Neural crest cell (in vitro differentiated cells): ENCODE measurements at places on chromosomes 2 and 18.

DNA sequence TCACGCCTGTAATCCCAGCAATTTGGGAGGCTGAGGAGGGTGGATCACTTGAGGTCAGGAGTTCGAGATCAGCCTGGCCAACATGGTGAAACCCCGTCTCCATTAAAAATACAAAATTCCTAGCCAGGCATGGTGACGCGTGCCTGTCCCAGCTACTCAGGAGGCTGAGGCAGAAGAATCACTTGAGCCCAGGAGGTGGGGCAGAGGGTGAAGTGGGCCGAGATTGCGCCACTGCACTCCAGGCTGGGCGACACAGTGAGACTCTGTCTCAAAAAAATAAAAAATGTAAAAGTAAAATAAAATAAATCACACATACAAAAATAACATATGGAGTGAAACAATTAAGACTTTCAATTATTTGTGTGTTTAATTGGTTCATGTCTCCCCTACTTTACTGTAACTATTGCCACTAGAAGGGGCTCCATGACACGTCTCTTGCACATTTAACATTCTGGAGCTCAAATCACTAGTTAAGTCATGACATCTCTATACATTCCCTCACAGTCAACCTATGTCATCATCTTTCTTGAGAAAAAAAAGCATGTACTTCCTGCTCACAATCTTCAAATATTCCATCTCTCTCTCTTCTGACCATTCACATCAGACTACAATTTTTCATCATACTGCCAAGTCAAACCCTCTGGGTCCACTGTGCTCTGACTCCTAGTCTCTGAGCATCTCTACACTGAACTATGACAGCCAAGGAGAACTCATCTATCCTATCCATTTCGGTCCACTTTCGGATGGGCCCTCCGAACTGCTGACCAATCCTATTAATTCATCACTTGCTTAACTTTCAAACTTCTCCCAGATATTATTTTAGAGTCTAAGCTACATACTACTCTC, 6.7 kb downstream of the GFPT1 start:
- no peak for DNase-seq

DNA sequence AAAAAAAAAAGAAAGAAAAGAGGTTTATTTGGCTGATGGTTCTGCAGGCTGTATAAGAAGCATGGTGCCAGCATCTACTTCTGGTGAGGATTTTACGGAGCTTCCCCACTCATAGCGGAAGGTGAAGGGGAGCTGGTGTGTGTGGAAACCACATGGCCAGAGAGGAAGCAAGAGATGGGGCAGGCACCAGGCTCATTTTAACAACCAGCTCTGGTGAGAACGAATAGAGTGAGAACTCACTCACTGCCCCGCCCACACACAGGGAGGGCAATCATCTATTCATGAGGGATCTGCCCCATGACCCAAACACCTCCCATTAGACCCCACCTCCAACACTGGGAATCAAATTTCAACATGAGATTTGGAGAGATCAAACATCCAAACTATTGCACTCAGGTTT, 68.5 kb downstream of the MOGAT1 start:
- no peak for DNase-seq

DNA sequence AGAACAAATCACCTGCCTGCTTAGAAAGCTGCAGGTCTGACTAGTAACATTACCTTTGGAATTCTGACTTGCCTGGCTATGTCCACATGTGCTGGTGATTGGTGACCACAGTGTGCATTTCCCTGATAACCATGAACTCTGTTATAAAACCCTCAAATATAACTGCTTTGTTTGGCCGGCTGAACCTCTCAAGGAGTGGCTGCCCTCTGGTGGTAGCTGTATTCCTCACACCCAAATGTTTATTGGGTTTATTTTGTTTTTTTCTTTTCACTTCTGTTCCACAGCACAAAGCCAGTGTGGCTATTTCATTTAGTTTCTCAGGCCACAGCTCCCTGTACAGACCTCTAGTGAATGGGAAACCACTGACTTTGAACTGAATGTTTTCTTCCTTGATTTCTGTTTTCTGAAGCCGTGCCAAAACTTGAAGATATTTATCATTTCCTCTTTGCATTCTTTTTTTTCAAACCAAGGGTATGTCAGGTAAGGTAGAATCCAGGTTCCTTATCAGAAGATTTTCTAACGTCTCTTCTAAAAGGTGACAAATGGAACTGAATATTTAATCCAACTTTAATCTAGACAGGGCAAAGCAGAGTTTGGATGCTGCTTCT, 549.0 kb upstream of the VRK2 start:
- DNase-seq = peak; percentile 64

DNA sequence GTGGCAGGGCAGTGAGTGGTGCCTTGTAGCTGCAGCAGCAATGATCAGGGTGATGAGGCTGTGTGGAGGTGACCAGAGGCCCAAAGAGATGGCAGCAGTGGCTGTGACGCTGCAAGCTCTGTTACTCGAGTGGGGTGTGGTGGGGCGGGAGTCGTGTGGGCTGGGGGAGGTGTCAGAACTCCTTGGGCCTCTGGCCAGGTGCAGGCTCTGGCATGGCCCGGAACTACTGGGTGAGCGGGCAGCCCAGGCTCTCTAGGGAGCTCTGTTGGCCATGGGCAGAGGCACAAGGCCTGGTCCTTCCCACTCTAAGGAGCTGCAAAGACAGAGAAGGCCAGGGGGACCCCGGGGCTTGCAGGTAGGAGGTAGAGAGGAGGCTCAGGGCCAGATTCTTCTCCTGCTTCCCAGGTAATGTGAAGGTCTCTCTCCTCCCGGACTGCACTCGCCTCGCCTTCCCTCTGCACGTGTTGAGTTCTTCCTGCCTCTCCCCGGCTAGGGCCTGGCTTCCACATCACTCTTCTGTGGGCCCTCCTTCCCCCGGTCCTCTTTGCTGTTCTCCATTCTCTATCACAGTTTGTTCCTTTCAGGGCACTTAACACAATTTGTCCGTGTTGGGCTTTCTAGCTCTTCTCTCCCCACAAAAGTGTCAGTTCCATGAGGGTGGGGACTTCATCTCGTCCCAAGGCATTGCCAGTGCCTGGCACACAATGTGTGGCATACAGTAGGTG, 114.8 kb downstream of the MCFD2 start:
- no peak for DNase-seq

- DNase-seq = no peak
These were observed 211.6 kb upstream of the SP5 start for GRCh38 chr2:170503563-170503962.

- no peak for DNase-seq
These were observed 48.3 kb downstream of the RHBDD1 start for GRCh38 chr2:226884166-226884565.

DNA sequence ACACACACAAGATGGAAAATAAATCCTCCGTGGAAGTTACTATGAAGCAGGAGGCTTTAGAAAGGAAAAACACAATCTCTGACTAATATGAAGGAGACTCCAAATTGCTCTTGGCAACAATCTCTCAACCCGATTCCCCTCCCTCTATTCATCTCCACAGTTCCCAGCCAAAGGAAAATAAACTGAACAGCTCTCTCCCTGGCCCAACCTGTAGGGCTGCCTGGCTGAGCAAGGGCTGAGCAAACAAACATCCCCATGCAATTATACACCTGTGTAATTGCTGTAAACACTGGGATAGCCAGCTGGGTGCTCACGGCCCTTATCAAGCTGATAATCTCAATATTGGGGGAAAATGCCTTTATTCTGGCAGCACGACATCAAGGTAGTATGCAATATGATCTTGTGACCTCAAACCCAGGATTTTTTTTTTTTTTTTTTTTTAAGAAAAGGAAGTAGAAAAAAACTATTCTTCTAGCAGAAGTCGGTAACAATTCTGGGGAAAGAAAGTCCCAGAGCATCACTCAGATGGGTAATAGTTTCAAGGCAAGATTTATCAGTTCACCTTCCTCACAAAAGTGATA, 203.3 kb upstream of the SMAD2 start:
- DNase-seq = no peak

GRCh38 chr18:22840606-22841144, 92.5 kb upstream of the RBBP8 start:
- no peak for DNase-seq

DNA sequence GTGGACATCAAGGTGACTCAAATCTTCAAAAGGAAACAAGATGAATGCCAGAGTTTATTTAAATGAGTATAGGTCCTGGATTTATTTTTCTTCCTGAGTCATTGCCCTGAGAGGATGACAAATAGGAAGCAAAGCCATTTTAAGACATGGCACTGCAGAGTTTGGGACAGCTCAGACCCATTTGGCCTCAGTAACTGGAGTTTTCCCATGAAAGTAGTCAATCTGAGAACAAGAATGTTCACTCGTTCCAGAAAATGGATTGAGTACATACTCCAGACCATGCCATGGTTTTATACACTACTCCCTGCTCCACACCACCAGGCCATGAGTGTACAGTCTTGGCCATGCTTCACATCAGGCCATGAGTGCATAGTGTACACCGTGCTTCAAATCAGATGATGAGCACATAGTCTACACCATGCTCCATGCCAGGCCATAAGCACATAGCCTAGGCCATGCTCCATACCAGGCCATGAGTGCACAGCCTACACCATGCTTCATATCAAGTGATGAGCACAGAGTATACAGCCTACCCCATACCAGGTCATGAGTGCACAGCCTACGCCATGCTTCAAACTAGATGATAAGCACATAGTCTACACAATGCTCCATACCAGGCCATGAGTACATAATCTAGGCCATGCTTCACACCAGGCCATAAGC, 202.4 kb downstream of the FBXO15 start:
- no peak for DNase-seq

DNA sequence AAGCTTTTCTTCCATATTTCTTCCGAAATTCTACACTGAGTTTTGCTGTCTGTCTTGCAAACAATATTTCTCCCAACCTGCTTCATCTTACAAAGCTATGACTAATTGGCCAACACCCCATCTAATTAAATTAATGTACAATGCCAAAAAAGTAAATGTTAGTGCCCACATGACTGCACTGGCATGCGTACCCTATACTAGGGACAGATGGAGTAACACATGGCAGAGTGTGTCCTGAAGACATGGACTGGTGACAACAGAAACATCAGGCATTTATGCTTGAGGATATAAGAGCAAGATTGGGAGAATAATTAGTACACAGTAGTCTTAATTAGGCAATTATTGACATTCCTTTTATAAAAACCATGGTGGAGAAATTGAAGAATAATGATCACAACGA, 66.8 kb downstream of the MREG start:
- DNase-seq = no peak

DNA sequence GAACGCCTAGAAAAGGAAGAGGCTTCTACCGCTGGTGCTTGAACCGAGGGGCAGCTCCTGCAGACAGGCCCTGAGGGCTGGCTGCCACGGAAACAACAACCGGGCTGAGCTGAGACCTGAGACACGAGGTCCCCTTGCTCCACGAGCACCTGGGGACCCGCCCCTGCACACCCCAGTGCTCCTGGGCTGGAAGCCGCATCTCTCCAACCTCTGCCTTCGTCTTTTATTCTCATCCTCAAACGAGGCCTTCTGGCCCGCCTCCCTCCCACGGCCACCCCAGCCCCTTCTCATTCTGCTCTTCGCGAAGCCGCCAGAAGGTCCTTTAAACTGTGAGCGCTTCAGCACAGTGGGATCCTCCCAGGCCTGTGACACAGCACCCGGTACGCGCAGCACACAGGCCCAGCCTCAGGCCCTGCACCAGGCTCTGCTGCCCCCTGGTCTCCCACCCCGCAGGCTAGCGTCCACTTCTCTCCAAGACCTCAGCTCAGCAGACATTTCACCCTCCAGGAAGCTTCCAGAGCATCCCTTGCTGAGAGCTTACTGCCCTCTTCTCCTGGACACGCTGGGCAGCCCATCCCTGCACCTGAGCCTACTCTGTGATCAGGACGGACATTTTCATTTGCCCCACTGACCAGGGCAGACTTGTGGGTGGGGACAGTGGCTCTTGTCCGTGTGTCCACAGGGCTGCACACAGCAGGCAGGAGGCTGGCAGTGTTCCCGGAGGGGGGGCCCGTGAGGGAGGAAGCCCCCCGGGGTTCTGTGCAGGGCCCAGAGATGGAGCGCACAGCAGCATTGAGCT, 149.7 kb downstream of the PXDN start:
- DNase-seq = no peak

DNA sequence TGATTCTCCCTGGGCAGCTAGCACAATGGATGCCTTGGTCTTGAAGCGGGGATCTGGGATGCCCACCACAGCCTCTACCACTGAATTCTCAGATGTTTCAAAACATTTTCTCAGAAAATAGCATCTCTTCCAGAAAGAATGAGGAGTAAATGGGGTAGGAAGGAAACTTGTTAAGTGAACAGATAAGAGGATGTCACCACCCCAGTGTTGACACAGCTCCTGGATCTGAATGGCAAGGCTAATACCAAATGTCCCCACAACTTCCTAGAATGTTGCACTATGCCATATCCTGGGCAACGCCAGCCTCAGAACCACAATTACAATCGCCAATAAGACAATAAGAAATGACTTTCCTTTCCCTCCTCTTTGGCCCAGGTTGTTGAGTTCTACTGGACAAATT, 177.2 kb downstream of the BCL11A start:
- DNase-seq = no peak

- no peak for DNase-seq
These were observed 63.4 kb downstream of the MREG start for GRCh38 chr2:215949991-215950404.

DNA sequence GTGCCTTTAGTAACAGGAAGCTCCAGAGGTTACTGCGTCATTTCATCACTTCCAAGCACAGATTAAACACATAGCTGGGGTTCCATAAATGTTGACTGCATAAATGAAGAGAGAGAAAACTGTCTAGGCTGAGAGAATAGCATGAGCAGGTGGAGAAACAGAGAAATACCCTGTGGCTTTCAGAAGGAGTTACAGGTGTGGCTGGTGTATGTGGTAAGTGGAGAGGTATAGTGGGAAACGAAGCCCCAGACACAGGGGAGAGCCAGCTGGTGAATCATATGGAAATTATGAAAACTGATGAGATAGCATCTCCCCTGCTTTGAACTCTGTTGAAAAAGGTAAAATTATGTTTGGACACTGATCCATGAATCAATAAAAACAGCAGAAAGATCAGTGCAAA, 807.4 kb upstream of the POU3F3 start:
- no peak for DNase-seq

DNA sequence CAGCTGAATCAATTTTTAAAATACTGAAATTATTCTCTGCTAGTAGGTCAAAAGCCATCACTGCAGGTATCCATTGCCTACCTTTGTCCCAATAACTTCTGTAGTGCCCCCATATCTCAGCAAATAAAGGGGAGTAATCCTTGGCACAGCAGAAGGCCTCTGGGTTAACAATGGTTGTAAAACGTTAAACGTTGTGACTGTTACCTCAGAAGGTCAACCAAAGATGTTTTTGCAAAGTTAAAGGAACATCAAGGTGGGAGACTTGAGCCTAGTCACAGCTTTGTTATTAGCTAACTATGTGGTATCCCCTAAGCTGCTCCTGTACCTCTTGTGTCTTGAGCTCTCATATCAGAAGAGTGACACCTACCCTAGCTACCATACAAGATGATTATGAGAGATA, 60.5 kb downstream of the COX7A2L start:
- no peak for DNase-seq

- no peak for DNase-seq
These were observed 487.4 kb upstream of the ZEB2 start for GRCh38 chr2:145007093-145007959.

DNA sequence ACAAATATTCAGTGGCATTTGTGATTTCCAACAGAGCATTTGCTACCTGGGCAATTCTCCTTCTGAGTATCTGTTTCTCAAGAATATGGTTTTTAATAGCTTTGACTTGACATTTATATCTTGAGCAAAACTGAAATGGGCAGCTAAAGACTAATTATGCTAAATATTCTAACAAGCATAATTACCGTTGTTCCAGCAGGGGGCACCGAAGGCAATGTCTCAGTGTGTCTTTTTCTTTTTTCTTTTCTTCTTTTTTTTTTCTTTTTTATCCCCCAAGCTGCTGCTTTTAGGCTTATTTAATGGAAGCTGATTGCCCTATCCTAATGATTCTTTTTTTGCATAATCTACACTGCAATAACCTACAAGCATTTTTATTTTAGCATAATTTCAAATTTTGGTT, 138.9 kb upstream of the NABP1 start:
- DNase-seq = peak; percentile 28
